Activated CD4-positive, CD25-positive, alpha-beta regulatory T cell treated with anti-CD3 and anti-CD28 coated beads, Interleukin-2, amount 50 U/mL, for 16 hours (primary cell): ENCODE measurements at places on chromosomes 7 and 10.

- no peak for DNase-seq
Observed at GRCh38 chr10:133390597-133391248, 3.2 kb upstream of the MTG1 start.

- no peak for DNase-seq
Observed at GRCh38 chr7:50293509-50294179, 10.9 kb upstream of the IKZF1 start.

DNA sequence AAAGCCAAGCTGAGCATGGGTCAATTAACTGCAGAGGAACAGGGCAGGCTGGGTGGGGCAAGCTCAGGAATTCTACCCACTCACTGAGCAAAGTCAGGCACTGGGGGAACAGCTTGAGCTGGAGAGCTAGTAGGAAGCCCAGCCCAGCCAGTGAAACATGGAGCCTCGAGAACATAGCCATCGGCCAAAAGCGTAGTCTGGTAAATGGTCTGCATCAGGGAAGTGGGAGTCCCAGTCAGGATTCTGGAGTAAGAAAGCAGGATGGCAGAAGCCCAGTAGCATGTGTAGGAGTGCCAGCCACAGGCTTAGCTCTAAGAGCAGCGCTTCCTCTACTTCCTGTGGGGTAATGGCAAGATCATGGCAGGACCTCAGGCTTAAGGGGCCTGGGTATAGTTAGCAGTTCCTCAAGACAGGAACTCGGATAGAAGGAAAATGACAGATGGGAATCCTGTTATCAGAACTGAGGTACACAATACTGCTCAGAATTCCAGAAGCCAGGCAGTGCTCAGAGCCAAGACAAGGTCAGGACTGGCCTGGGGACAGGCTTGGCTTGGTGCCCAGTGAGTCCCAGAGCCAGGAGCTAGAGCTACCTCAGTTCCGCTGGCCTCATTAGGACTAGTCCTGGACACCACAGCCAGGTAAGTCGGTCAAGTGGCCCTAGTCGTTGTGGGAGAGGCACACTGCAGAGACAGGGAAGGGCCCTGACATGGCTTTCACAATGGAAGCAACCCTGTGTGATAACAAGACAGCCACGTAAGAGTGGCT lies 65.4 kb upstream of the MXI1 start:
- no peak for DNase-seq

GRCh38 chr7:54429111-54429510 lies 113.1 kb upstream of the VSTM2A start:
- DNase-seq: no peak

- no peak for DNase-seq
Observed at GRCh38 chr10:22554461-22555182, 159.8 kb downstream of the PIP4K2A start.

DNA sequence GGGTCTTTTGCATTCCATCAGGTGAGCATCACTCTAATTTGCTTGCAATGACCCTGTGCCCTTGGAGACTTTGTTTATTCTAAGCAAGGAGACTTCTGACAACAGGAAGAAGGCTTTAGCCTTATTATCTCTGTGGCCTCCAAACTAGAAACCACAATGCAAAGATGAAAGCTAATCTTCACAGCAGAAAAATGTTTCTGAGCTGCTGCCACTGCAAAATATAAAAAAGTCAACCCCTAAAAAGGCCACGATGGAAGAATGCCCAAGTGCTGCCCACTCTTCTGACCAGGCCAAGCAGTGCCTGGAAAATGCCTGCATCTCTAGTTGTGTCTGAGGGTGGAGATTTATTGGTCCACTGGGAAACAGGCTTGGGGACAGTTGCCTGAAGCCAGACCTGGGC lies 299.9 kb downstream of the C7orf25 start:
- no peak for DNase-seq

GRCh38 chr7:601595-602340 lies 82.1 kb upstream of the PDGFA start:
- DNase-seq: peak; percentile 70

- no peak for DNase-seq
Observed at GRCh38 chr7:54812756-54813322, 53.8 kb upstream of the SEC61G start.

DNA sequence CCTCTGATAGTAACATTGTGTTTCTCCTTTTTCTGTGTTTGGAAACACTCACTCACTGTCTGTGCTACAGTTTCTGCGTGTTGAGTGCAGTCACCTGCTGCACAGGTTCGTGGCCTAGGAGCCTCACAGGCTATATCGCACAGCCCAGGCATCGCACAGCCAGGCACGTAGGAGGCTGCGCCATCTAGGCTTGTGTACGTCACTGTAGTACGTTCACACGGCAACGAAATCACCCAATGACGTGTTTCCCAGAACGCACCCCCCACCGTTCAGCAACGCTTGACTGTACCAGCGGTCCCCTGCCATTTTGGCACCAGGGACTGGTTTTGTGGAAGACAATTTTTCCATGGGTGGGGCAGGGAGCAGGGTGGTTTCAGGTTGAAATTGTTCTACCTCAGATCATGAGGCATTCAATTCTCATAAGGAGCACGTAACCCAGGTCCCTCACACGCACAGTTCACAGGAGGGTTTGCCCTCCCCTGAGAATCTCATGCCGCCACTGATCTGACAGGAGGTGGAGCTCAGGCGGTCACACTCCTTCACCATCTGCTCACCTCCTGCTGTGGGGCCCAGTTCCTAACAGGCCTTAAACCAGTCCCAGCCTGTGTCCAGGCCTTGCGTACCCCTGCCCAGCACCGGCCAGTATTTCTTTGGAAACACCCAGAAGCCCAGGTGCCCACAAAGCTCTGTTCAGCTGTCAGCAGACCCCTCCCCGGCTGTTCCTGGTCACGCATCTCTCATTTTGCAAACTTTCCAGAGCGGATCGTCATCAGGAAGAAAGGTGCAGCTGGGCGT lies 23.2 kb upstream of the PRKAR1B start:
- DNase-seq: no peak

DNA sequence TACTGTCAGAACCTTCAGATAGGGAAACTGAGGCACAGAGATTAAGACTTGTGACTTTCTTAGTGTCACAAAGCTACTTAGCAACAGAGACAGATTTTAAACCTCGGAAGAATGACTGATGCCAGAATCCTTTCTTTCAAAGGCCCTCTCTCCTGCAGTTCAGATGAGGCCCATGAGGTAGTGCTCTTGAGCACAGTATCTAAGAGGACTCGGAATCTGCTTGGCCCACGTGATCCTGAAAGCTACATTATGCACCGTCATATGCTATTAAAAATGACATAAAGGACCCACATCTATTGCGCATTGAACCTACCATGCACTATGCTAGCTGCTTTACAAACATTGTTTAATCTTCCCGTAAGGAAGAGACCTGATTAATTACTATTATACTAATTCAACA lies 355.9 kb downstream of the SFMBT2 start:
- no peak for DNase-seq

- no peak for DNase-seq
Observed at GRCh38 chr7:131148708-131149428, 178.8 kb upstream of the MKLN1 start.

- DNase-seq: no peak
Observed at GRCh38 chr10:121675344-121675743, 77.1 kb upstream of the FGFR2 start.
